Stimulated activated CD4-positive, alpha-beta T cell treated with anti-CD3 and anti-CD28 coated beads, TNF-alpha, amount 100 ng/mL, for 4 hours (primary cell): ENCODE measurements at places on chromosomes 11 and 22.

GRCh38 chr11:66880496-66881450, 23.9 kb downstream of the LRFN4 start:
- DNase-seq: no peak

DNA sequence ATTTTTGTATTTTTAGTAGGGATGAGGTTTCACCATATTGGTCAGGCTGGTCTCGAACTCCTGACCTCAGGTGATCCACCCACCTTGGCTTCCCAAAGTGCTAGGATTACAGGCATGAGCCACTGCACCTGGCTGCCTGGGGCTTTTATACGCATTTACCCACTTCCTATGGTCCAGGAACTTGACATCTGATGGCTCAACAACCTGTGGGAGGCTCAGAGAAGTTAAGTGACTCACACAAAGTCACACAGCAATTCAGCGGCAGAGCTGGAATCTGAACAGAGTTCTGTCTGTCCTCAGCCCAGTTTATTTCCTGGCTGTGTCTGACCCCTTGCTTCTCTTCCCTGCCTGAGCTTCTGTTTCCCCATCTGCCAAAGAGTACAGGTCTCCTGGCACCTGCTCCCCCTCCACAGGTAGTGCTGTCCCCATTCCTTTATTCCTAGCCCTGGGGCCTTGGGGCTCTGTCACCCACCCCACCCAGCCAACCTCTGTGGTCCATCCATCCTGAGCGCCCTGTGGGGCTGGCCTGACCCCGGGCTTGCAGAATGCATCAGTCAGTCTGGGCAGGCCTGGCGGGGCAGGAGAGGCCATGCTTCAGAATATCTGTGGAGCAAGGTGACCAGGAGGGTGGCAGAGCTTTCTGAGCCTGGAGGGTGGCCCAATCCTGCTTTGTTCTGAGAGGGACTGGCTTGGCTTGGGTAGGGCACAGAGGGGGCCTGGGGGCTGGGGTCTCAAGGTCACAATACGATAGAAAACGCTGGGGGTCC, 50.6 kb downstream of the CACNA1I start:
- no peak for DNase-seq

GRCh38 chr22:23751441-23751996, 607 bp upstream of the ZNF70 start:
- no peak for DNase-seq

GRCh38 chr22:30953206-30953605, 15.4 kb downstream of the MORC2 start:
- no peak for DNase-seq

- DNase-seq: no peak
These were observed 67.9 kb upstream of the PITPNB start for GRCh38 chr22:27986937-27987336.

- no peak for DNase-seq
These were observed 79.9 kb downstream of the WNT7B start for GRCh38 chr22:45896964-45897538.

- DNase-seq: no peak
These were observed 9.4 kb downstream of the KIAA0930 start for GRCh38 chr22:45231293-45231692.

- no peak for DNase-seq
These were observed 3.8 kb upstream of the SCGB1D1 start for GRCh38 chr11:62186195-62186594.

DNA sequence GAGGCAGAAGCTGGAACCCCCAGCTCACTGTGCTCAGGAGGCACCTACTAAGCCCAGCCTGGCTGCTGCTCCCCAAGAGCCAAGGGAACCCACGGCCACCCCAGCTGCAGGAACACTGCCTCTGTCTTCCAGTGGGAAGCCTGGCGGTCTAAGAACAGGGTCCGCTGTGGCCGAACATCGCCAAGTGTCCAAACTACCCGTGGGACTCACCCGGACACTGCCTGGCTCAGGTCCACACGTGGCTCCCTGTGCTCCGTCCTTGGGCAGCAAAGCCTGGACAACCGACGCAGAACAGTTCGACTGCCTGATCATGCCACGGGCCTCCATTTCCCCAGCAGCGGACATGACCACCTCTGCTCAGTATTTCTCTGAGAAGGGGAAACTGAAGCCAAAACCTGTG, 747.0 kb downstream of the BRD1 start:
- no peak for DNase-seq

GRCh38 chr11:118998822-118999221, 884 bp downstream of the CENATAC start:
- no peak for DNase-seq

GRCh38 chr11:103673773-103674172, 362.7 kb upstream of the DDI1 start:
- DNase-seq: no peak

DNA sequence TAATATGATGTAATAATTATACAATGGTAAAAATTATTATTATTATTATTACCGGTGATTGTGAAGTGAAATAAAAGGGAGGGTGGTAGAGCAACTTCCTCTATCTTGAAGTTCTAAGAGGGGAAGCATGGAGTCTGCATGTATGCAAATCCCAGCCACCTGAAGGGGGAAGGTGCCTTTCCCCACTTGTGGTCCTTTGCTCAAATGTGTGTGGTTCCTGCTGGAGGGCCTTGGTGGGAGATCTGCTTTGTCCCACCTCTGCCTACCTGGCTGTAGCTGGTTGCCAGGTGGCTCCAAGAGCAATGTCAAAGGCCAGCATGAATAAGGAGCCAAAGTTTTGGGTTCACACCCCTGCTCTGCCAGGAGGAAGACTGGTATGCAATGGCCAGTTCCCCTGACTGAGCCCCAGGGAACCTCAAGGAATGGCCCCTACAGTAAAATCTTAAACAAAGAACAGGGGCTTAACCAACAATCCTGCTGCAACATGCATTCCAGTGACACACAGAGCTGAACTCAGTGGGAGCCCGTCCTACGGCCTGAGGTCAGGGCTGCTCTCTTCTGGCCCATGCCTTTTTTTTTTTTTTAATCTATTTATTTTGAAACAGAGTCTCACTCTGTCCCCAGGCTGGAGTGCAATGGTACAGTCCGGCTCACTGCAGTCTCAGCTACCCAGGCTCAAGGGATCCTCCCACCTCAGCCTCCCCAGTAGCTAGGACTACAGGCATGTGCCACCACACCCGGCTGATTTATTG, 8.5 kb downstream of the TMEM132A start:
- no peak for DNase-seq

DNA sequence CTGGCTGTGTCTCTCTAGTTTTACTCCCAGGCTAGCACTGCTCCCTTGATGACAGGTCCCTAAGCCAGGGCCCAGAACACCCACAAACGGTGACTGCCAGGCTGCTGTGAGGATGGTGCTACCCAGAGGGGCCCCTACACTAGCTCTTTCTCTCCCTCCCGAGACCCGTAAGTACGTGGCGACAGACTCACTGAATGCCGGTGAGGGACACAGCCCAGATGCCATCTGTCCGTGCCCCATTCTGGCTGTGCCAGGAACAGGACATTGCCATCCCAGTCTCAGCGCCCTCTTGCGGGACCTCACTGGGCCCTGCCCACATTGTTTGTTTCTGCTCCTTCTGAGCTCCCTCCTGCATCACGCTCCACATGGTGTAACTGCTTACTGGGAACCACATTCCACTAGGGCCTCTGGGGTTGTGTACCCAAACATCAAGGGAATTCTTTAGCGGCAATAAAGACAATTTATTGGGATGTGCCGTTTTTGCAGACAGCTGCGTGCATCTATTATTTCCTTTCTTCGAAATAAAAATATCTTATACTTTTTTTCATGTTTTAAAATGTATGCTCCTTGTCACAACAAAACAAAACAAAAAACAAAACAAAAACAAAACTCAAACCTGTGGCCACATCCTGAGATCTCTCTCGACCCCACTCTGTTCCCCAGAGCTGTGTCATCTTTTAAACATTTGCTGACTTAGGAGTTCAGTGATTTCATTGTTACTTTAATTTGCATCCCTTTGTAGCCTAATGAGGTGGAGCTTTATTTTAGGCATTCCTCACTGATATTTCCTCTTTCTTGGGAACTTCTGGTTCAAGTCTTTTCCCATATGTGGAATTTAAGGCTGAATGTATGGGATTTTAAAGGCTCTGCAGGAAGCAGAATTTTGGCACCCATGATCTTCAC, 4.4 kb upstream of the TPCN2 start:
- DNase-seq: no peak

DNA sequence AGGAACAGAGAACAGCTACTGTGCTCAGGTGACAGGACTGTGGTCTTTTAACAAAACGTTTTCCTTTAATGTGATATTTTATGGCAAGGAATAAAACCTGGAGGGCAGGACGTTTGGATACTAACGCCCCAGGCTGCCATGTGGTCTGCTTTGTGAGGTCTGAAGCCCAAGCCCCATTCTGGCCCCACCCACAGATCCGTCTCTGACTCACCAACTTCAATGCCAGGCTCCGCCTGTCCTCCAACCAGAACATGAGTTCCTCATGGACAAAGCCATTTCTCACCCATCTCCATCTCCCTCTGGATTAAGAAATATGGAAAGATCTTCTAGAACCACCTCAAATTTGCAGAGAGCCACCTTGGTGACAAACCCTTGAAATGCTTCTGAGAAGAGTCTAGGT, 148.8 kb downstream of the CRYBB2 start:
- DNase-seq: no peak

- no peak for DNase-seq
These were observed 68.5 kb downstream of the C2CD3 start for GRCh38 chr11:74102321-74102720.

- DNase-seq: no peak
These were observed 560.8 kb downstream of the ETS1 start for GRCh38 chr11:128026596-128026995.

- no peak for DNase-seq
These were observed 20.2 kb upstream of the CHKA start for GRCh38 chr11:68141246-68142027.

DNA sequence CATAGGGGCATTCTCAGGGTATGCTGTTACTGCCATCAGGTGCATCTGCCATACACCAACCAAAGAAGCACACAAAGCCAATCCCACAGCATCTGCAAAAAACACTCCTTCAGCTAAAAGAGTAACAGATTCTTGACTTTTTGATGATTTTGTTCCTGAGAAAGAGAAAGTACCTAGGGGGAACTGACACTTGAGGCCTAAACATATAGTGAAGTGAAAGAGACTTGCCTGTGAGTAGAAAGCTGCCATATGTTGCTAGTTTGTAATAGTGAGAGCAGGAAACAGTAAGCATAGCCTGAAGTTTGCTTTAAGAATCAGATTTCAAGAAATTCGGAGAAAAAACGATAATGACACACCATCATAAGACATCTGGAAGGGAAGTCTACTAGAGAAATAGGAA, 97.9 kb upstream of the CTSC start:
- no peak for DNase-seq

DNA sequence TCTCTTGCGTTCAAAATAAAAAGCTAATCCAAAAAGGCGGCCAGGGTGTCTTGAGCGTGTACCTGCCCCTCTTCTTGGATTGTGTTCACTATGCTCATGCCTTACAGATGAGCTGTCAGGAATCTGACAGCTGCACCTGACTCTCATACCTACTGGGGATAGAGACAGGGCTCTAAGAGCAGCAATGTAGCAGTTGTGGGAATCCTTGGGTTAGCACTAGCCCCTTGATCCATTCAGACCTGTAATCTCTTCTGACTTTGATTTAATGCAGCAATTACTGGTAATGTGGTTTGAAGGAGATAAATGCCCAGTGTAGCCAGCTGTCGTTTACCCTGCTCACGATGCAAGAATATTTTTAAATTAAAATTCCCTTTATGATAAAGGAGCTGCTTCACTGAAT, 145.8 kb downstream of the APOL5 start:
- DNase-seq: no peak

GRCh38 chr22:43277987-43278601, 65.1 kb downstream of the SCUBE1 start:
- DNase-seq: no peak
